Activated T-helper 1 cell treated with anti-CD3 and anti-CD28 coated beads, Interleukin-12 subunit alpha, Interleukin-12 subunit beta, Interleukin-2, Interleukin-4 antibody, amounts not matched to agents 30 ng/mL and 10 ng/mL and 1 ng/mL, durations not matched to agents 14 hours and 24 hours and 36 hours (primary cell): ENCODE measurements at places on chromosomes 11 and 22.

- H3K27ac ChIP-seq = peak overlapping the region; percentile 18
- peaks cover 22% of the 10 kb centered on the region for H3K27me3 ChIP-seq
- peaks cover 47% of the 10 kb centered on the region for H3K4me1 ChIP-seq
- DNase-seq = no peak
Observed at GRCh38 chr11:87036756-87037449, 831 bp upstream of the TMEM135 start.

DNA sequence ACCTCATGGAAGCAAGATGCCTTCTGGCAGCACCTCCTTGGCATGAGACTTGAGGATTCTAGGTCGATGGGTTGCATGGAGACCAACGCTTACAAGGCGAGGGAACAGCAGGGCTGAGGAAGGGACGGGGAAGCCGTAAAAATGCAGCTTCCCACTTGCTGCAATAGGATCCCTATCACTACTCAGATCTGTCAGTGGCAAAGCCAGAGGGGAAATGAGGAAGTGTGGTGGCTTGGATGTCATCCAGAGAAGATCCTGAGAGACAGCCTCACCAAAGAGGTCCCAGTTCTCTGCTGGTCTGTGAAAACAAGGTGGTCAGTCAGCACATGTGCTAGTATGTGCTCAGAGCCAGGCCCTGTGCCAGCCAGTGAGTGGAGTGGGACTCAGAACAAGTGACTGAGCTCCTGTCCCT is 22.2 kb downstream of the CYB5R2 start:
- H3K4me3 ChIP-seq = no peak overlapping the region
- no peaks in the 10 kb centered on the region for H3K4me1 ChIP-seq
- H3K36me3 ChIP-seq = no peaks in the 10 kb centered on the region

GRCh38 chr22:36464715-36465231 is 16.7 kb downstream of the TXN2 start:
- H3K4me3 ChIP-seq = no peak overlapping the region
- peaks cover 12% of the 10 kb centered on the region for H3K36me3 ChIP-seq
- H3K27me3 ChIP-seq = no peaks in the 10 kb centered on the region
- H3K27ac ChIP-seq = no peak overlapping the region

DNA sequence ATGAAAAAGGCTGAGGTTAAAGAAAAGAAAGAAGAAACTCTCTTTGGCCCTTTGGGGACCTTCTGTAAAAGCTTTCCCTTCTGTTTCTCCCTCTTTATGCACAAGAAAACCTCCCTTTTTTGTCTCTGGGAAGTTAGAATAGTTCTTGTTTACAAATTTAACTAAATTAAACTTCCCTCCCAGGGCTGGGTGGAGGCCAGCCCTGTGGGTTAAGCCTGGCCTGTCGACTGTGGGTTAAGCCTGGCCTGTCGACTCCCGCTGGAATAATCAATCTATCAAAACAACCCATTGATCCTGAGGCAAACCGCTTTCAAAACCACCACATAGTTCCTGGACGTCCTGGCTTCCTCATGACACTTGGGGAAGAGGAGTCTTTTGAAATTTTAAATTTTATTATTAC is 1.2 kb upstream of the DRG1 start:
- H3K36me3 ChIP-seq = peaks cover 20% of the 10 kb centered on the region
- H3K4me1 ChIP-seq = peaks cover 13% of the 10 kb centered on the region
- peaks cover 6% of the 10 kb centered on the region for H3K27me3 ChIP-seq
- peak overlapping the region; percentile 22 for H3K4me3 ChIP-seq
- no peak for DNase-seq
- no peak overlapping the region for H3K27ac ChIP-seq

DNA sequence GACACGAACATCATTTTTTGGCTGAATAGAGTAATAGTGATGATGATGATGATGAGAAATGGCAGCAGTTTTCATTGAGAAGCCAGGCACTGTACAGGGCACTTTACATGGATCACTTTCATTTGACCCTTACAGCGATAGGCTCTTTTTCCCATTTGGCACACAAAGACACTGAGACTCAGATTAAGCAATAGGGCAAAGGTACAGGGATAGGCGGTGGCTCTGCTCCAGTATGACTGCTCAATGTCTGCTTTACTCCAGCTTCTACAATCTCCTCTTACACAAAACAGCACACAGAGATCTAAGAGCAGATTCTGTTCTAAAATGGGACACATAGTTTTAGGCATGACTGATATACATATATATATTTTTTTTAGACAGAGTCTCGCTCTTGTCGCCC is 40.6 kb downstream of the MPPED2 start:
- H3K27me3 ChIP-seq = no peaks in the 10 kb centered on the region
- H3K27ac ChIP-seq = no peak overlapping the region
- no peaks in the 10 kb centered on the region for H3K36me3 ChIP-seq
- H3K4me3 ChIP-seq = no peak overlapping the region
- DNase-seq = no peak
- H3K4me1 ChIP-seq = no peaks in the 10 kb centered on the region

DNA sequence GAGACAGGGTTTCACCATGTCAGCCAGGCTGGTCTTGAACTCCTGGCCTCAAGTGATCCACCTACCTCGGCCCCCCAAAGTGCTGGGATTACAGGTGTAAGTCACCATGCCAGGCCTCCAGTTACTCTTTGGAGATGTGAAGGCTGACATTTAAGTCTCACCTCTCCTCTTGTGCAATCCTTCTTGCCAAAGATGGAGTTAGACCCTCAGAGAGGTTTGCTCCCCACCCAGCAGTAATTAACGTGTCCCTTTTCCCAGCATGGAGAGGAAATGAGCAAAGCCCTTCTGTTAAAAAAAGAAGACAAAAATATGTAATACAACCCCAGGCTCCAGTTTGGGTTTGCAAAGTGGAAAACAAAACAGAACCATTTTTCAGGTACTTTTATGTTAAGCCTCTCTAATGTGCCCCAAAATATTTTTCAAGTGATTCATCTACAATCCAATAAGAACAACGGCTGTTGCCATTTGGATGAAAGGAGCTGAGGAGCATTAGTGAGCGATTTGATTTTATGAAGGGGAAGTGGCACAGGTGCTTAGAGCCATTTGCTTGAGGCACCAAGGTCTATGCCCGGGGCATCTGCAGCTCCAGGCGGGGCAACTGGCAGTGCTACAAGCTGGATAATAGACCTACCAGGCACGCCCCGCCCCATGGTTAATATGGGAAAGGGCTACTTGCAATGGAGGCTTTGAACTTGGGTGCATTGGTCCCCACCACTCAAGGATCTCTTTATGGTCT is 57.2 kb downstream of the GRIK4 start:
- H3K27ac ChIP-seq = no peak overlapping the region
- H3K4me1 ChIP-seq = peaks cover 13% of the 10 kb centered on the region
- peaks cover 18% of the 10 kb centered on the region for H3K27me3 ChIP-seq
- H3K36me3 ChIP-seq = no peaks in the 10 kb centered on the region
- no peak overlapping the region for H3K4me3 ChIP-seq

DNA sequence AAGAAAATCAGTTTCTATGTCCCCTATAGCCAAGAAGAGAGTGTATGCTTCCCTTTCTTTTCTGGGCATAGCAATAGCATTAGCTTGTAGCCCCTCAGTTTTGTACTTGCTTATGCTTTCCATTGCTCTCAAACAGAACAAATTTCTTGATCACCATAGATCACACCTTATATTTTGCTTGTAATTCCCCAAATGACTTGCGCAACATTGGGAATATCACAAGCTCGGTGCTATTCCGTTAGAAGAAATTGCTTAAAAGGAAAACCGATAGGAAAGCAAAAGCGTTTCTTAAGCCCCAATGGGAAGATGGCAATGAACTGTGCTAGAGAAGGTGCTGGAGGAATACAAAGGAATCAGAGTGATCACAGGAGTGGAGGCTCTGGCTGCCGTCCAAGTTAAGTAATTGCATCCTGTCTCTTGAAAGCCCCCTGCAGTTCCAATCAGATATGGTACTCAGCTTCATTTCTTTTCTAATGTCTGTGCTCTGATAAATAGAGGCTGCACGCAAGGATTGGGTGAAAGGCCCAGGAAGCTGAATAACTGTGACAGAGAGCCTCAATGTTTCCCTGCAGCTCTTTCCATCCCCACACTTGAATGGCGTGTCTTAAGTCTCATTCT is 182.1 kb upstream of the KIRREL3 start:
- DNase-seq = no peak
- H3K27ac ChIP-seq = no peak overlapping the region
- H3K4me3 ChIP-seq = no peak overlapping the region
- no peaks in the 10 kb centered on the region for H3K27me3 ChIP-seq

DNA sequence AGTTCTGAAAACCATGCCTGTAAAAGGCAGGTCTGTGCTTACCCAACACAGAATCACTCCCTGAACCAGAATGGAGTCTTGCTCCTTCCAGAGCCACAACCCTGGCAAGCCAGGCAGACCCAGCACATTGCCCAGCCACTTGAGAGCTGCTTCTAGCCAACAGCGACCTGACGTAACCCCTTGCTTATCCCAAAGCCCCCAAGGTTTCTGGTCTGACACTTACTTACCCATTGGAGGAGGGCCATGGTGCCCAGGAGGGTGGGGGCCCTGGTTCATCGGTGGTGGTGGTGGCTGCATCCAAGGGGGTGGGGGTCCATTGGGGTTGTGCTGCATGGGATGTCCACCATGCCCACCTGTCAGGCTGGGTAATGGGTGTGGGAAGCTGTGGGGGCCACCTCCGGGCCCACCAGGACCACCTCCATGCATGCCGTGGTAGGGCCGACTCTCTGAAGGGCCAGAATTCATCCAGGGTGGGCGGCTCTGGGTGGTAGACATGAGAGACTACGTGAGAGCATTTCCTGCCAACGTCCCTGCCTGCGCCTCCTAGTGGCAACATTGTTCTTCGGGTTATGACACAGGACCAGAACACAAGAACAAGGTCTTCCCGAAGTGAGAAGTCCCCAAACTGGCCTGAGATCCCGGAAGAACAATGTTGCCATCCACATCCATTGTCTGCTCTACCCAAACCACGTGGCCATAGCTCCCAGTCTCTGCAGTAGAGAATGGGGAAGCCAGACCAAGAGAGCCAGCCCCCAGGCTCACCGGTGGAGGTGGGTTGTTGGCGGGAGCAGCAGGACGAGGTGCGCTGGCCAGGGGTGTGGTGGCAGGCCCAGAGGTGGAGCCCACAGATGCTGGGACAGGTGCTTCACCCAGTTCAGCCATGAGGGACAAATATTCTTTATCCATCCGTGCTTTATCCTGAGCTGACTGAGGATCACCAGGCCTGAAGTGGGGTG is 7.8 kb upstream of the PYGM start:
- H3K27ac ChIP-seq = peak overlapping the region; percentile 21
- H3K4me3 ChIP-seq = no peak overlapping the region
- no peaks in the 10 kb centered on the region for H3K27me3 ChIP-seq
- DNase-seq = peak; percentile 71
- H3K36me3 ChIP-seq = peaks cover 85% of the 10 kb centered on the region
